ENCODE measurements at places on chromosomes 1 and 21.

- DNase-seq, result no peak
These were observed 96.0 kb downstream of the ASH1L start for GRCh38 chr1:155466617-155466972.

DNA sequence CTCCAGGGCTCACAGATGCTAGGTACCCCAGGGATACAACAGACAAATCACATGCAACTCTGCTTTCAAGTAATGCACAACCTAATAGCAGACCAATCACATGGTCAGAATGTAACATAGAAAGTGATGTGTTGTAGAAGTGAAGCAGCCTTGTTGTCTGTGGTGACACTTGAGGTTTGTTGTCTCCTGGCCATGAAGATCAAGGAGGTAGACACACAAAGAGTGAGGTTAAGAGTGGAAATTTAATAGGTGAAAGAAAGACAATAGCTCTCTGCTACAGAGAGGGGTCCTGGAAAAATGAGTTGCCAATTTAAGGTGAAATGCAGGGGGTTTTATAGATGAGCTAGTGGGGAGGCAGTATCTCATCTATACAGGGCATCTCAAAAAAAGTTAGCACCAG, 2.5 kb upstream of the TMEM9 start:
- DNase-seq, result no peak

GRCh38 chr1:228507961-228508652, 20.9 kb downstream of the RNF187 start:
- no peak for DNase-seq

- DNase-seq, result no peak
These were observed 279.2 kb downstream of the RPS6KC1 start for GRCh38 chr1:213330281-213330680.

GRCh38 chr1:162987866-162988265, 81.3 kb upstream of the RGS4 start:
- DNase-seq, result no peak

GRCh38 chr1:14094611-14095400, 394.8 kb downstream of the PRDM2 start:
- DNase-seq, result peak; percentile 21

GRCh38 chr1:200184196-200184595, 156.7 kb downstream of the NR5A2 start:
- no peak for DNase-seq

DNA sequence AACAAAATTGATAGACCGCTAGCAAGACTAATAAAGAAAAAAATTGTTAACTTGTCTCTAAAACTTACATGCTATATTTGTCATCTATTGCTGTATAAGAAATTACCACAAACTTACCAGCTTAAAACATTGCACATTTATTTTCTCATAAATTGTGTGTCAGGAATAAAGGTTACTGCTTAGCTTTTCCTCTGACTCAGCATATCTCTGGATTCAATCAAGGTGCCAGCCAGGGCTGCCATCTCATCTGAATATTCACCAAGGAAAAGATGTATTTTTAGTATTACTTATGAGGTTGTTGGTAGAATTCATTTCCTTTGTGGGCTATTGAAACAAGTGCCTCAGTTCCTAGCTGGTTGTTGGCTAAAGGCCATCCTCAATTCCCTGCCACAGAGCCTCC, 912.6 kb upstream of the NEGR1 start:
- no peak for DNase-seq

GRCh38 chr1:66750577-66750976, 1.7 kb upstream of the DYNLT5 start:
- DNase-seq, result no peak

DNA sequence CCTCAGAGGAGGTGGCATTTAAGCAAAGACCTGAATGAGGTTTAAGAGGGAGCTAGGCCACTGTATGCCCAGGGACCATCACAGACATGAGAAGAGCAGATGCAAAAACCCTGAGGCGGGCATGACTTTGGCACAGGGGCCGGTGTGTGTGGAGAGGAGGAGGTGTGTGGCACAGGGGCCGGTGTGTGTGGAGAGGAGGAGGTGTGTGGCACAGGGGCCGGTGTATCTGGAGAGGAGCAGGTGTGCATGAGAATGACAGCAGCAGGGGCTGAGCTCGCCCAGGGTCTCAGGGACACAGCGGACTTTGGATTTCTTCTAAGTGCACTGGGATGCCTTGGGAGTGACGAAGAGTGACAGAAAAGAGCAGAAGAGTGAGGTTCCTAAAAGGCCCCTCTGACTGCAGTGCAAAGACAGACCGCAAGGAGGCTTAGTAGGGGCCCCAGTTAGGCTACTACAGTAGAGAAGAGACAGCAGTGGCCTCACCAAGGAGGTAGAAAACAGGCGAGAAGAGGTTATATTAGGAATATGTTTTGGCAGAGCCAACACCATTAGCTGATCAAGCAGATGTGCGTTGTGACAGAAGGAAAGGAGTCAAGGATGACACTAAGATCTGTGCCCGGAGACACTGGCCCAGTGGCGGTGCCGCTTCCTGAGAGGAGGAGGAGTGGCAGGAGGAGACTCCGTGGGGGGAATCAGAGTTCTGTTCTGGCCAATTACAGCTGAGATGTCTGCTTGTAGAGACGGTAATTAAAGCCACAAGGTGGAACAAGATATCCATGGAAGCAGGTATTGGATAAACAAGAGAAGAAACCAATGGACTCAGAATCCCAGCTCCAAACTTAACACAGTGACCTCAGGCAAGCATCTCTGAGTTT, 18.4 kb downstream of the ZBTB17 start:
- DNase-seq, result no peak

DNA sequence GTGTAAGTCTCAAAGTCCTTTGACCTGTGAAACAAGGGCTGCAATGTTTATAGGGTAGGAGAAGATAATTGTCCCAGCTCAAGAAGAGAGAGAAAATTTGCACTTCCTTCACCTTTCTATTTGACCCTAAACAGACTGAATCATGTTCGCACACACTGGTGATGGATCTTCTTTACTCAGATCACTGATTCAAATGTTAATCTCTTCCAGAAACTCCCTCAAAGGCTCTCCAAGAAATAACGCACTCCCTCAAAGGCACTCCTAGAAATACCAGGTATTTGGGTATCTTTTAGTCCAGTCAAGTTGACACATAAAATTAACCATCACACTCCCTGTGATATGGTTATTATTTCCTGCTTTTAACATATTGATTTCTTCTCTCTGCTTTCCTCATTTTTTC, 30.5 kb upstream of the PTGS2 start:
- no peak for DNase-seq

GRCh38 chr1:99820546-99820945, 29.6 kb upstream of the AGL start:
- no peak for DNase-seq

- no peak for DNase-seq
These were observed 225.7 kb upstream of the KCNK2 start for GRCh38 chr1:214856843-214857242.

DNA sequence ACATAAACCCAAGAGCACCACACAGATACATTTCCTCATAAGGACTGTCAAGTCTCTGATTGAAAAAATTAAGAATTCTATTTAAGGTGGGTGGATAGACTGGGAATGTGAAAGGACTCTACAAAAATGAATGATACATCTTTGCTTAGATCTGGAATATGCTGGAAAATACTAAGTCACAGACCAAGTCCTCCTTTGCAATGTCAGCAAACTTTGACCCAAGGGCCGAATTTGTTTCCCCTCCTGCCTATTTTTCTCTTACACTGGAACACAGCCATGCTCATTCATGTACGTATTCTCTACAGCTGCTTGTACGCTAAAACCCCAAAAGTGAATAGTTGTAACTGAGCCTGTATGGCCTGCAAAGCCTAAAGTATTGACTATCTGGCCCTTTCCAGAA, 180.7 kb downstream of the ADSS2 start:
- no peak for DNase-seq

GRCh38 chr21:17343055-17343454, 169.8 kb upstream of the CXADR start:
- DNase-seq, result peak; percentile 67

GRCh38 chr1:219574484-219575087, 38.3 kb downstream of the ZC3H11B start:
- DNase-seq, result peak; percentile 8

DNA sequence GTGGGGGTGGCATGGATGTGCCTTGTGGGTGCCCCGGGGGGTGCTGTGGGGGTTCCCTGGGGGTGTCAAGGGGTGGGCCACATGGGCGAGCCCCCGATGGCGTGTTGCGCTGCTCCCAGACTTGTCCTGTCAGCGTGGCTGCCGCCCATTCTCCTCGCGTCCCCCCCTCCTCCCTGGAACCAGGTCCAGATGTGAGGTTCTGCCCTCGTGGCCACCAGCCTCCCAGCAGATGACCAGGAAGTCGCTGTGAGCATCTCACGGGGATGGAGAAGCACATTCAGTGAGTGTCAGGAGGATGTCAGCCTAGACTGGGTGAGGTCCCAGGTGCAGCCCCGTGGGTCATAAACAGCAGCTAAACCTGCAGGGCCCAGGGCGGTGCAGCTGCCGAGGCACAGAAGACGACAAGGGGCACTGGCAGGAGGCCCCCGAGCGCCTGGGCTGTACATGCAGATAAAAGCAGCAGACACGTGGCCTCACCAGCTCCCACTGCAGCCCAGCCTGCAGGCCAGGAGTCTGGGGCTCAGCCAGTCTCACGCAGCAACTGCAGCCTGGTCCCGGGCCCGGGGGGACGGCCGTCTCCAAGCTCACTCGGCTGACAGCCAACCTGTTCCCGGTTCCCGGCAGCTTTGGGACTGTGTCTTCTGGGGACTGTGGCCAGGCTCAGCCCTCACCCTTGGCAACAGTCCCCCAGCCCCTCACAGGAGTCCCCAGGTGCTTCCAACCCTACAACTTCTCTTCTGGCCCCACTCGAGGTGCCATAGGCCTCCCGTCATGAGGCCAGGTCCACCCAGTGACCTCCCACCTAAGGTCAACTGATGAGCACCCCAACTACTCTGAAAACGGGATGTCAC, 17.5 kb upstream of the COL6A2 start:
- peak; percentile 13 for DNase-seq

- no peak for DNase-seq
These were observed 68.7 kb downstream of the KCTD3 start for GRCh38 chr1:215635827-215636226.

DNA sequence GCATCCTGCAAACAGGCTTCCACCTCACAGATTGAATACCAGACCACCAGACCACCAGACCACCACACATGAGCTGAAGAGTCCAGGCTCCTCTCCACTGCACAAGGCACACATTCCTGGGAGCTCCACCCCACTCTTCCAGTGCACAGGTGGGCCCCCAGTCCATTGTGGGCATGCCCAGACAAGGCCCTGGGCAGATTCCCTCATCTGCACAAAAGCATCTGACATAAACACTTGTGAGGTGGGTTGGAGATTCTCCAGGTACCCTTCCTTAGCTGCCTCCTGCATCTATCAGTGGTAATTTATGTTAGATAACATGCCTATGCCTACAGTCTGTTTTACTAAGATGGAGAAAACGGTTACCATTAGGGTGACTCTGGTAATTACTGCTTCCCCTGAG, 11.6 kb upstream of the CTBS start:
- no peak for DNase-seq

DNA sequence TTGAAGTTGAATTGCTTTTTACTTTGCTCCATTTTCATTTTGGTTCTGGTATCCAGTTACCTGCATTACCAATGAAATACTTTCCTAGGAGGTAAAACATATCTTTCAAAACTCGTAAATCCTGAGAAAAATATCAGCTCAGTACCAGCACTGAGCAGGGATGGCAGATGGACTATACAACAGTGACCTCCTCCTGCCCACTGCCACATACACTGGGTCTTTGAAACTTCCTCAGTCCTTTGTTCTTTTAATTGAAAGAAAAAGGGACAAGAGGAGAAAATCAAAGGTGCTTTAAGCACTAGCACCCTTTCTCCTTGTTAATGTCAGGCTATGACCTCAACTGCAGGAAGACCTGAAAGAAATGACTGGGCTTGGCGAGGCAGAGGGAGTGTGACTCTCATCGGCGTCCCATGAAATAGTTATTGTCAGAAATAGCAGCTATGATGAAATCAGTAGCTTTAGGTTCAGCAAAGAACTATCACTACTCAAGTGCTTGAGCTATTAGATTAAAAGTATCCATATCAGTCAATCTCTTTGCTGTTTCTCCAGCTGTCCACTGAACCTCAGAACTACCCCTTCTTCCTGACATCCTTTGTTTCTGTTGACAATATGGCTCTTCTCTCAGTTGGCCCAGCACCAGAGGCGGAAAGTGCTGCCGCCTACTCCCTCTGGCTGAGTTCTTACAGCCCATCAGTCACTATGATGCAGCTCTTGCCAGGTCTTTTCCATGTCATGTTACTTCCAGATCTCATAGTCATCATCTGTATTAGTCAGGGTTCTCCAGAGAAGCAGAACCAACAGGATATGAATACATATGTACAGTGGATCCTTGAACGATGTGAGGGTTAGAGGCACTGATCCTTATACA, 207.0 kb upstream of the MAP1LC3C start:
- DNase-seq, result no peak

DNA sequence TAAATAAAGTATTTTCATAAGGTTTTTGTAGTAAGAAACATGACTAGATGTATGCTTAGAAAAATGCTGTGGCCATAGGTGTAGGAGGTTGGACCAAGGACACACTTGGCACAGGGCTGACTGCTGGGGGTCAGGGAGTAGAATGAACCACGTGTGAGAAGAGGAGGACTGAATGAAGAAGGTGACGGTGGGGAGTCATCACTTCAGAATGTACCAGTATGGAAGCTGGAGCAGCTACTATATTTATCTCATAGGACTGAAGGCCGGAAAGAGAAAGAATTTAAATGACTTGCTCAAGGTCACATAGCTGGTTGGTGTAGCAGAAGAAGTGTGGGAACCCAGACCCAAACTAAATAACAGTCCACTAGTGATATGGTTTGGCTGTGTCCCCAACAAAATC, 79.8 kb upstream of the HAO2 start:
- DNase-seq, result no peak

DNA sequence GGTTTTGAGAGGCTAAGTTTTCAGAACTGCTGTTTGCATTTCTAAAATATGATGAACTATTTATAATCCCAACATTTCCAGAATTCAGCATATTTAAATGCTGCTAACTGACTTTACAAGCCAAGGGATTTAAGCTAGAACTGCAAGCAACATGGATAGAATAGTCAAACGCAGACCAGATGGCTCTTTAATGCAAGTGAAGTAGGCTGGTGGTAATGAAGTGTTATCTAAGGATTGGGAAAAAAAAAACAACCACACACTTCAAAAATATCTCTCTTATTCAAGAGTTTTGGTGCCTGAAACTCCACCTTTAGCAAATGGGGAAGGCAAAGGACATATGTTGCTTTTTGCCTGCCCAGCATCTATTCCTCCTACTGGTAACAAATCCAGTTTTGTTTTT, 20.9 kb upstream of the SSX2IP start:
- DNase-seq, result no peak

GRCh38 chr1:74513411-74514300, 1.2 kb upstream of the LRRC53 start:
- no peak for DNase-seq

GRCh38 chr1:19360016-19360415, 47.9 kb downstream of the SLC66A1 start:
- DNase-seq, result no peak

Measured in cardiac muscle cell (in vitro differentiated cells and primary cell).